ENCODE measurements at places on chromosomes 12 and 14.

- DNase-seq: no peak
Observed at GRCh38 chr14:52089218-52089617, 20.4 kb upstream of the NID2 start.

DNA sequence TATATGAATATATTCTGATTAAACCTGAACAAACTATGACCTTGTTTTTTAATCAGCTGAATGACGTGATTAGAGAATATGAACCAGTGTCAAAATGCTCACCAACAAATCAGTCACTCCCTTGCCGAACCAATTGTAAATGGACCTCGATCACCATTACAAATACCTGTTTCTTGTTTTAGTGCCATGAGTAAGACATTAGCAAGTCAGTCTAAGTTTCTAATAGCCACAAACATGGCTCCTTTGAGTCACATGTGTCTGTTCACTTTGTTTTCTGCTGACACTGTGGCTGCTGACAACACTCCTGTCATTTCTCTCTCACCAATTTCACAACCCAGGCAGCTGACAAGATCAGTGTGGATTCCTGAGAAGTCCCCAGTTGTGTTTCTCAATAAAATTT is 286.2 kb upstream of the MDGA2 start:
- DNase-seq: no peak

GRCh38 chr12:57893431-57894353 is 47.2 kb upstream of the CTDSP2 start:
- DNase-seq: no peak

GRCh38 chr12:56071648-56072047 is 8.3 kb upstream of the ERBB3 start:
- DNase-seq: no peak

DNA sequence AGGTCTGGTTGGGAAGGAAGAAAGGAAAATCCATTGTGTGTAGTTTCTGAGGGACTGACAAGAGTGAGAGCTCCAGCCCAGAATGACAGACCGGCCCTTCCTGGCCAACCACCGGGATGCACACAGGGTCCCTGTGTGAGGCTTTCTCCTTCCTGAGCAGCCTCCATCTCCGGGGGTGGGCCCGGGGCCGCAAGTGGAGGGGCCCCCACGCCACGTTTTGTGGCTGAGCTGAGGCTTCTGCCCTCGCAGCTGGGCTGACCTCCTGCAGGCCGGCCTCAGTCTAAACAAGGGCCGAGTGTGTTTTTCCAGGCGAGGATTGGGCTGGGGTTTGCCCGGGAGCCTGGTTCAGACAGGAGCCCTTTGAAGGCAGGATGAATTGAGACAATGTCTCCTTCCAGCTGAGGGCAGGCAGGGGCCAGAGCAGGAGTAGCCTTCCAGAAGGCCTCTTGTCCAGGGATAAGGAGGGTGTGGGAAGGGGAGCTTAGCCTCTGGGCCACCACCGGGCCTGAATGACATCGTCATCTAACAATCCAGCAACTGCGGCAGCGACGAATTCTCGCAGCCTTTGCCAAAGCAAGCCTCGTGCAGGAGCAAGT is 96.5 kb upstream of the NCOR2 start:
- DNase-seq: no peak

DNA sequence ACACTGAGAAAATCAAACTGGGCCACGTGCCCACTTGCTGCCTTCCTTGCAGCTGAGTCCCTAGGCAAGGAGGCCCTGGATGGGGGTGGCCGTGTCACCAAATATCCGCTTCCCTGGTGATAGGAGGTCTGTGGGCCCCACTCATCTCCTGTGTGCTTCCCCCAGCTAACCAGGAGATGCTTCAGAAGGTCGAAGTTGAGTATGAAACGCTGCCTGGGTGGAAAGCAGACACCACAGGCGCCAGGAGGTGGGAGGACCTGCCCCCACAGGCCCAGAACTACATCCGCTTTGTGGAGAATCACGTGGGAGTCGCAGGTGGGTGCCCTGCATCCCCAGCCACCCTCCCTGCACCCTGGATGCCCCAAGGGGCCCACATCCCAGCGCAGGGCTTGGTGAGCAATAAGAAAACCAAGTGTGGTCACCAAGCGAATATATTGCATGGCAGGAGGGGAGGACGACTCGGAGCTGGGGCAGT is 6.8 kb upstream of the SIVA1 start:
- peak; percentile 44 for DNase-seq

- no peak for DNase-seq
Observed at GRCh38 chr12:78037707-78038106, 207.0 kb downstream of the NAV3 start.

DNA sequence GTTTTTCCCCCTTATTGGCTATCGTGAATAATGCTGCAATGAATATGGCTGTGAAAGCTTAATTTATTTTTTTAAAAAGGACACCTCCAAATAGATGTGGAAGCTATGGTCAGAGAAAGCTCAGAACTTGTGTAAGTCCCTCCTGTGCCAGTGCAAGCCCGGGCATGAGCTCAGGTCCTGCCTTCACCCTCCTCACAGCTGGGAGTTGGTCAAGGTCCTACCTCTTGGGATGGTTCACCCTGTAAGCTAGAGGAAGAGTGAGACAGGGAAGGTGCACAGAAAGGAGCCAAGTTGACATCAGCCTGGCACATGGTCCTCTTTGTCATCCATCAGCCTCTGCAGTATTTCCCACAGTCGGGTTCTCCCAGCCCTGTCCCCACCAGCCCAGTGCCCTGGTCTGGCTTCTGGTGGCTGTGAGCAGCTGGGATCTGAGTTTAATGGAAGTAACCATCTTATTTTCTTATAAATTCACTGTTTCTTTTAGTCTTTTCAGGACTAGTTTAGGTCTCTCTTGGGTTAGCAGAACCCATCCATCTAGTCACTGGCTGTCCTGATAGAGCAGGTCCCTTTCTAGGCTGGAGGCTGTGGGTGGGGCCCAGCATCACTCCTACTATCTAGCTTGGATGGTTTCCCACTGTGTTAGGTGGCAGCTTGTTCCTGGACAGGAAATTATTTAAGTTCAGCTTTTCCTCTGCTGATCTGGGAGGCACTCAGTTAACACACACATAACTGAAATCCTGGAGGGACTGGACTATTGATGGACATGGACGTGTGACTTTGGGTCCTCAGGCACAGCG is 11.8 kb upstream of the PLEKHG3 start:
- DNase-seq: no peak

- DNase-seq: no peak
Observed at GRCh38 chr12:124015494-124016461, 42.8 kb downstream of the ZNF664 start.

DNA sequence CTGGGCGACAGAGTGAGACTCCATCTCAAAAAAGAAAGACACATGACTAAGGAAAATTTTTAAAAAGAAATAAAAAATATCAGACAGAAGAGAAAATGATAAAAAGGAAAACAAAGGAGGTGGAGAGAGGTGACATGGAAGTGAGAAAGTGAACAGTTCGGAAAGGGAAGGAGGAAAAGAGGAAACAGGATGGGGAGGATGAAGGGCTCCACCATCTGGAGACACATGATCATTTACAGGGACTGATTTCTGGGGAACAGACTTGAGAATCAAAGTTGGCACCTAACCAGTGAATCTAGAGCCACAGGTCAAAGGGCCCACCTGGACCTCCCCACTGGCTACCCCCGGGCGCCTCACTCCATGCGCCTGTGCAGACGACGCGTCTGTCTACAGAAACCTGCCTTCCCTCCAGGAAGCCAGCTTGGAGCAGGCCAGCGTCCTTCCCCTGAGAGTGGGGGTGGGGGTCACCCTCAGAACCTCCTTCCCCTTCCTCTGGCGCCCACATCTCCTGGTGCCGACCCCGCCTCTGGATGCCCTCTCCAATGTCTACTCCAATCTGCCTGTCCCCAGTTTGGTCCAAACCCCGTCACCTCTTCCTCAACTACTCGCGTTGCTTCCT is 60.5 kb downstream of the AMN start:
- DNase-seq: no peak

GRCh38 chr14:92553438-92553837 is 39.9 kb downstream of the RIN3 start:
- no peak for DNase-seq

GRCh38 chr14:93317875-93318807 is 14.7 kb downstream of the BTBD7 start:
- DNase-seq: no peak

GRCh38 chr14:60235440-60235839 is 13.6 kb upstream of the PPM1A start:
- DNase-seq: no peak

DNA sequence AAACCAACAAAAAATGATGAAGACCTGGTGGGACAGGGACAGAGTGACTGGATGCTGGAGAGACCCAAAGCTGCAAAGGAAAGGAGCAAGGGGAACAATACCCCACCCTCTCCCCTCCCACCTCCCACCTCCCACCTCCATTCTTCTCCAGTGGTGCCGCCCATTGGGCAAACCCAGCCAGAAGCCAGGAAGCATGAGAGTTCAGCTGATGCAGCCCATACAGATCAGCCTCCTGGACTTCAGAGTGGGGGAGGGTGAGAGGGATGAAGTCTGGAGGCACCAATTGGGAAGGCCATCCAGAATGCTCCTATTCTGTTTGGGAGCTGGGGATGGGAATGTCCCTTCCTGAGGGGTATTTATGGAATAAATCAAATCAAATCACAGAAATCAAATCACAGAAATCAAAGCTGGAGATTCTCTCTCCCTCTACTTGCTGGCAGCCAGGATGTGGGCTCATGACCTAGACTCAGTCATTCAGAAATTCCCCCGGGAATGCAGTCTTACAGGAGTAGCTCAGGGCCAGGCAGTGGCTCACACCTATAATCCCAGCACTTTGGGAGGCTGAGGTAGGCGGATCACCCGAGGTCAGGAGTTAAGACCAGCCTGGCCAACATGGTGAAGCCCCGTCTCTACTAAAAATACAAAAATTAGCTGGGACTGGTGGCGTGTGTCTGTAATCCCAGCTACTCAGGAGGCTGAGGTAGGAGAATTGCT is 31.1 kb downstream of the IRF2BPL start:
- DNase-seq: no peak

DNA sequence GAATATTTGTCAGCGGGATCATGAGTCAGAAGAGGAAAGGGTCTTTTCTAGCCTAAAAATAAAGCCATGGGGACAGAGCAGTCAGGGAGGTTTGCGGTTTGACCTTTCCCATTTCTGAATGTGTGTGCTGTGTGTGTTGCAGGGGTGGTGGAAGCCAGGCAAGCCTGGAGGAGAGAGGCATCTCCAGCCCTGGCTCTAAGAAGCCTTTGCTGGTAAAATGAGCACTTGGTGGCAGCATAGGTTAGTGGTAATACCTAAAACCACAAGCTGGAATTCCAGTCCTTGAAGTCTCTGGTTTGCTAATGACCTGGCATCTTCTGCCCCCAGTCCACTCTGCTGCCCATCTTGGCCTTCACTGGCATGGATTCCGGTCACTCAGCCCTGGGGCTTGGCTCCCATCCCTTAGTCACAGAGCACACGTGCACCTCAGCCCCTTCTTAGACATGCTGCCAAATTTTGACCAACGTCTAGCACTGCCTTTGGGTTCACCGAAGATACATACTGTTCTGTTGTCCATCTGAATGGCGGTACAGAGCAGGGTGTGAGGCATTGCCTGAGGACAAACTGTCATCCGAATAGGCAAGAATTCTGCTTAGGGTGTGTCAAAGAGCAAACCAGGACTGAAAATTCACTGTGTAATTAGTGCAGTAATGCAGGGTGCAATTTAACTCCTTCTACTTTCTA is 52.7 kb downstream of the KCNA5 start:
- DNase-seq: no peak

DNA sequence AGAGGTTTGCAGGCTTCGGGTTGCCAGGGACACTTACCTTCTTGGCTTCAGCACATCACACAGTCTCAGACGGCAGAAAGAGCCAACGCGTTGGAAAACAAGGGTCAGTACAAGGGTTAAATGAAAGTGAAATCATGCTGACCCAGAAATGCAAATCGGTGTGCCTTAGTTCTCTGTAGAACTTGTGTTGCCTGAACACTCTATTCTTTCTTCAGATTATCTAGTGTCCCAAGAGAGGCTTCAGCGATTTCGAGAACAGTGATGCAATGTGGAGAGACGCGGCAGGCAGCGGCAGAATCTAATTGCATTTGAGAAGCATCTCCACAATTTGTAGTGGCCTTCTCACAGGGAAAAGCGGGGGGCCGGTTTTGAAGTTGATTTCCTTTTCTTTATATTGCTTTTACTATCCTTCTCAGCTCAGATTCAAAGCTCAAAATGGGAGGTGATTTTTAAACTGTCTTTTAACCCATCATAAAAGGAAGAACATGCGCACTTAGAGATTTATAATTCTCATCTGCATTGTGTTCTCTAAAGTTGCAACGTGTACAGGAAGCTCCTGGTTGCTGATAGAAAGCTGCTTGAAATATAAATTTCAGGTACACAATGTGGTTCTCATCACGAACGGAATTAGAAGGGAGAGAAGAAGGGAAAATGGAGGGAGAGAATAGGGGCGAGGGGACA is 67.8 kb upstream of the EGLN3 start:
- DNase-seq: no peak
